ENCODE measurements at places on chromosomes 11 and 22. TPM values are rescaled to one million over a fixed set of nuclear protein-coding genes. Genes with fewer than 3 reads are reported as not detected.

- DNase-seq, result no peak
- no peaks in the 10 kb centered on the region for H3K4me1 ChIP-seq
- no peak overlapping the region for H3K4me3 ChIP-seq
- H3K27me3 ChIP-seq, result peaks cover 55% of the 10 kb centered on the region
- no peak overlapping the region for H3K27ac ChIP-seq
- no peaks in the 10 kb centered on the region for H3K36me3 ChIP-seq
These were observed 29.4 kb downstream of the IFT27 start for GRCh38 chr22:36746375-36746970.

Gene OMP
- 1.1 TPM for total RNA-seq

GRCh38 chr11:10320736-10321465 is 16.0 kb downstream of the ADM start:
- no peak overlapping the region for H3K4me3 ChIP-seq
- H3K27me3 ChIP-seq, result peaks cover 8% of the 10 kb centered on the region
- peaks cover 12% of the 10 kb centered on the region for H3K4me1 ChIP-seq
- no peak overlapping the region for H3K27ac ChIP-seq
- peaks cover 6% of the 10 kb centered on the region for H3K36me3 ChIP-seq

Gene CD3G
- total RNA-seq, result not detected

Gene USP2
- total RNA-seq, result 1.1 TPM

DNA sequence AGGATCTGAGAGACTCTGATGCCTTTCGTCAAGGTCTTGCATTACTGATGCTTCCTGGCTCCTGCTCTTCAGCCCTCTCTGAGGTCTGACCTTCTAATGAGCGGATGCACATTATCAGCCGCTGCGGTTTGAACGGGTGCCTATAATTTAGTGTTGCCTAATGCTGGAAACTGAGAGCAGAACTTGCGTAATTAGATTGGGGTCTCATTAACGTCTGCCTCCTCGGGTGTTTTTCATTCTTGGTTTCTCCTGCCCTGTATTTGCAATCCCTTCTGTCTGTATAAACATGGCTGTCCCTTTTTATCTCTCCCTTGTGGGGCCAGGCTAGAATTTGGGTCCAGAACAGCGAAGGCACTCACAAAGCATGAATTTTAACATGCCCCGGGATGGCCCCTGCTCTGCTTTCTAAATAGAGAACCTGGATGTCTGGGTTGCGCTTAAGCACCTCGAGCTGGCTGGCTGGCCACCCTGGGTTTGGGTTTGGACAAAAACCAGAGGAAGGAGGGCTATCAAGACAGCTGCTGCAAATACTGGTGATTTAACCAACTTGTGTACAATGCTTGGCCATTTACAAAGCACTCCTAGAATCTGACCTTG is 118.6 kb downstream of the TIMP3 start:
- H3K4me3 ChIP-seq, result no peak overlapping the region
- no peaks in the 10 kb centered on the region for H3K4me1 ChIP-seq
- peaks cover 48% of the 10 kb centered on the region for H3K27me3 ChIP-seq
- H3K36me3 ChIP-seq, result no peaks in the 10 kb centered on the region
- DNase-seq, result no peak
- H3K27ac ChIP-seq, result no peak overlapping the region

Gene KRTAP5-9
- not detected for total RNA-seq

GRCh38 chr11:69321877-69322361 is 28.0 kb downstream of the MYEOV start:
- H3K4me3 ChIP-seq, result no peak overlapping the region
- no peak overlapping the region for H3K27ac ChIP-seq
- no peak for DNase-seq
- H3K4me1 ChIP-seq, result peaks cover 31% of the 10 kb centered on the region

Gene OR51E2
- not detected for total RNA-seq

DNA sequence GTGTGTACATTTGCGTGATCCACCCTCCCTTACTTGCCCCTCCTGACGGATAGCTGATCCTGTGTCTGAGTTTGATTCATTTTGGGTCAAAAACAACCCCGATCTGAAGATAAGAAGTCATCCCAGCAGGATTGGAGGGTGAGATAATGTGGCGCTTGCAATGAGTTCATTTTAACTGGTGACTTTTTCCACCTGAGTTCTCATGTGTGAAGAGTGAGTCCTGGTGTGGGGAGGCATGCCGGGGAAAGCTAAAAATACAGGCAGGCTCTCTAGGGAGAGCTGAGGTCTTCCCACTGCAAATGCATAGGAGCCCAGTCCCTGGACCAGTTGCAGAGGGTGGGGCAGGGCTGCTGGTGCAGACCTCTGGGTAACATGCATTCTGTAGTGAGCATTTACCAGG is 35.7 kb upstream of the ELF5 start:
- H3K27ac ChIP-seq, result no peak overlapping the region
- no peaks in the 10 kb centered on the region for H3K36me3 ChIP-seq
- peaks cover 10% of the 10 kb centered on the region for H3K4me1 ChIP-seq
- peaks cover 5% of the 10 kb centered on the region for H3K27me3 ChIP-seq
- no peak for DNase-seq

GRCh38 chr22:24894220-24894975 is 52.1 kb downstream of the LHFPL7 start:
- DNase-seq, result peak; percentile 89
- peak overlapping the region; percentile 32 for H3K4me3 ChIP-seq
- H3K4me1 ChIP-seq, result peaks cover 18% of the 10 kb centered on the region
- H3K27me3 ChIP-seq, result peaks cover 24% of the 10 kb centered on the region
- peak overlapping the region; percentile 86 for H3K27ac ChIP-seq

DNA sequence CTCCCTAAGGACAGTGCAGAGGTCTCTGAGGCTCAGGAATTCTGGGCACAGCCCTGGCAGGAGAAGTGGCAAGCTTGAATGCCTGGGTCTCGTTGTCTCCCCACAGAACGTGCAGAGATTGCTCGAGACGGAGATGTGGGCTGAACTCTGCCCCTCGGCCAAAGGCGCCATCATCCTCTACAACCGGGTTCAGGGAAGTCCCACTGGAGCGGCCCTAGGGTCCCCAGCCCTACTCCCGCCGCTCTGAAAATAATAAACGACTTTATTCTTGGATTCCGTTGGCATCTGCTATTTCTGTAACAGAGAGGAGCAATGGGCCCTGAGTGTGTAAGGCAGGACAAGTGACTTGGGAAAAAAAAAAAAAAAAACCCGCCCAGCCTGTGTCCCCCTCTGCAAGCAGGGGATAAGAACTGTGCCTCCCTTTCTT is 591 bp upstream of the DNAJC4 start:
- H3K27ac ChIP-seq, result peak overlapping the region; percentile 50
- peaks cover 7% of the 10 kb centered on the region for H3K4me1 ChIP-seq
- H3K27me3 ChIP-seq, result no peaks in the 10 kb centered on the region
- no peak for DNase-seq
- H3K4me3 ChIP-seq, result peak overlapping the region; percentile 92

Gene OR51I1
- not detected for total RNA-seq

DNA sequence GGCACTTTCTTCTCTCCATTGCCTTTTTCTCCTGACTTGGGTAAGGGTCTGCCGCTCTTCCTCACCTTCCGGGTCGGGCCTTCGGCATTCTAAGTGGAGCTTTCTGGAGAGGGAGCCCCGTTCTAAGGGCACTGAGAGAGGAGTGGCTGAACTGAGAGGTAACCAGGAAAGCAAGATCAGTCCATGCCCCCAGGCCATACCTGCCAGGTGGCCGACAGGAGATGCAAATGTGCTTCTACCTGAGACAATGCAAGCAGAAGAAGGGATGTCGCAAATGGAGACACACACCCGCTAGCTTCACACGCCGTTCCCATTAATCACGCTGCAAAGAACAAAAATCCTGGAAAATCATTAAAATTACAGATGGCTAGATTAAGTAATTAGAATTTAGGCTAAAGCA is 156.4 kb upstream of the TBCEL start:
- no peak overlapping the region for H3K4me3 ChIP-seq
- no peaks in the 10 kb centered on the region for H3K36me3 ChIP-seq
- no peaks in the 10 kb centered on the region for H3K4me1 ChIP-seq
- no peak overlapping the region for H3K27ac ChIP-seq
- H3K27me3 ChIP-seq, result peaks cover 59% of the 10 kb centered on the region

Measured in Calu3 (cell line).